ENCODE measurements at places on chromosomes 7 and 10.
A peak's percentile ranks its signal among the peaks of the same experiment; 100 is the strongest.

DNA sequence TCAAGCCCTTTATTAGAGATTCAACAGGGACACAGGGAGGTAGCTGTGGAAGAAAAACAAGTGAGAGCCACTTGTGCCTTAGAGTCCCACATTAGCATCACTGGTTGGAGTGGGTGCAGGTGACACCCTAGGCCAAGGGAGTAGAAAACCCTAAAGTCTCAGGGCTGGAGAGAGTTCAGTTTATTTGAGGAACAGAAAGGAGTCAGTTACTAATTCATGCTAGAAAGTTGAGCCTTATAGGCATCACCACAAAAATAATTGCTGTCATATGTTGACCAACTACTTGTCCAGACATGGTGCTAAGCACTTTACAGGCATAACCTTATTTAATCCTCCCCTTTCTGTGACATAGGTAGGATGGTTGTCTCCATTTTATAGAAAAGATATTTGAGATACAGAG lies 20.9 kb upstream of the ACSL5 start:
- ATAC-seq, result no peak

GRCh38 chr10:129896136-129896859 lies 67.8 kb downstream of the EBF3 start:
- no peak for ATAC-seq

- ATAC-seq, result no peak
Observed at GRCh38 chr10:117619223-117619622, 76.7 kb downstream of the EMX2 start.

DNA sequence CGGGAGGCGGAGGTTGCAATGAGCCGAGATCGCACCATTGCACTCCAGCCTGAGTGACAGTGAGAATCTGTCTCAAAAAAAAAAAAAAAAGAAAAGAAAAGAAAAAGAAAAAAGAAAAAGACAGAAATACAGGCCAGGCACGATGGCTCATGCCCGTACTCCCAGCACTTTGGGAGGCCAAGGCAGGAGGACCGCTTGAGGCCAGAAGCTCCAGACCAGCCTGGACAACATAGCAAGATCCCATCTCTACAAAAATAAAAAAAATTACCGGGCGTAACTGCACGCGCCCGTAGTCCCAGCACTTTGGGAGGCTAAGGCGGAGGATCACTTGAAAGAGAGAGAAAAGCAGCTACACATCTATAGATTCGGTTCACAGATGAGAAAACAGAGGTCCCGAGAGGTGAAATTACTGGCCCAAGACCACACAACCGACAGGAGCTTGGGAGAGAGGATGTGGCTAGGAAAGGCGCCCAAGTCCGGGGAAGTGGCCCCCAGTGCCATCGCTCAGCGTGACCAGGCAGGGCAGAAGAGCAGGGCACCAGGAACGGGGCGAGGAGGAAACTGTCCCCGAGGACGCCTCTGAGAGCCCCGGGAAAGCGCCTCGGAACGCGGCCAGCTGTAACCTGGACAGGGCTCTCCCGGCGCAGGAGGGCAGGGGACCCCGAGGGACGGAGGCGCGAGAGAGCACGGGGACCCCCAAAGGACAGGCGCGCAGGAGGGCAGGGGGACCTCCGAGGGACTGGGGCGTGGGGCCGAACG lies 612 bp downstream of the SNX8 start:
- peak; percentile 26 for ATAC-seq

- ATAC-seq, result no peak
Observed at GRCh38 chr10:7085913-7086589, 324.8 kb downstream of the SFMBT2 start.

- ATAC-seq, result no peak
Observed at GRCh38 chr7:101241443-101242349, 3.2 kb downstream of the FIS1 start.

Data from gastroesophageal sphincter (tissue), 4 donors.